GOT3 (cell line): ENCODE measurements at places on chromosomes 16 and 17.

DNA sequence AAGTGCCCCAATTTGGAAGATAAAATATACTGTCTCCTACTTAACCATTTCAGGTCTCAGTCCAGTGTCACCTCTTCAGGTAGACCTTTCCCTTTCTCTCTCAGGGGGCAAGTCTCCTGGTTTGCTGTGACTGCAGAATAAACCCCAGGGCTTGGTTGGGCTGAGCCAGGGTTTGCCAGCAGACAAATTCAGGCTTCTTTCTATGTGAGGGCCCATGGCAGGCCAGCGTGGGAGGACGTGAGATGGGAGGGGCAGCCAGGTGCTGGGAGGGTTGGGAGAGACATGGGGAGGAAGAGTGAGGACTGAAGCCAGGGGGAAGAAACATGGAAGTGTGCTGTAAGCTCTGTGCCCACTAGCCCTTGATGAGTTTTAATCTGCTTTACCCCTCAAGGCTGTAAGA, 163.2 kb downstream of the SPECC1 start:
- DNase-seq: no peak

DNA sequence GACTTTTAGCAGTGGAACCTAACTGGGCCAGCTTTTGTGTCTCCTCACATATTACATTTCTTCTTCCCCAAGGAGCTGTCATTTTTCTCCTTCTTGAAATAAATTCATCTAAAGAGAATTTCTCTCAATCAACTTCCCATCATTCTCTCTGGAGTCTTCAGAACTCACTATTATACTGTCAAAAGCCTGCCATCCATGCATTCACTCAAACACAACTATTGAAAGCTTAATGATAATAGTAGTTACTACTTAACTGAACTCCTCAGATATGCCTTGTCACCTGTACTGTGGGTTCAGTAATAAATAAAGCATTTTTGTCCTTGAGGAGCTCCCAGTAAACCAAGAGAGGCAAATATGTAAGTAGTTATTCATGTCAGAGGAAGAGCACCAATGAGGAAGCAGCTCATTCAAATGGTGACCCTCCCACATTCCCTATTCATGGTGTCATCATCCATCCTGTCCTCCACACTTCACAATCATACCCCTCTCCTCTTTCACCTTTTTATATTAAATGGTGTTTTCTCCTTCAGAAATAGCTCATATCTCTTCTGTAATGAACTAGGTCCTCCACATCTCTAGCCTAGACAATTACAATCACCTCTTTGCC, 162.6 kb downstream of the CA10 start:
- no peak for DNase-seq

DNA sequence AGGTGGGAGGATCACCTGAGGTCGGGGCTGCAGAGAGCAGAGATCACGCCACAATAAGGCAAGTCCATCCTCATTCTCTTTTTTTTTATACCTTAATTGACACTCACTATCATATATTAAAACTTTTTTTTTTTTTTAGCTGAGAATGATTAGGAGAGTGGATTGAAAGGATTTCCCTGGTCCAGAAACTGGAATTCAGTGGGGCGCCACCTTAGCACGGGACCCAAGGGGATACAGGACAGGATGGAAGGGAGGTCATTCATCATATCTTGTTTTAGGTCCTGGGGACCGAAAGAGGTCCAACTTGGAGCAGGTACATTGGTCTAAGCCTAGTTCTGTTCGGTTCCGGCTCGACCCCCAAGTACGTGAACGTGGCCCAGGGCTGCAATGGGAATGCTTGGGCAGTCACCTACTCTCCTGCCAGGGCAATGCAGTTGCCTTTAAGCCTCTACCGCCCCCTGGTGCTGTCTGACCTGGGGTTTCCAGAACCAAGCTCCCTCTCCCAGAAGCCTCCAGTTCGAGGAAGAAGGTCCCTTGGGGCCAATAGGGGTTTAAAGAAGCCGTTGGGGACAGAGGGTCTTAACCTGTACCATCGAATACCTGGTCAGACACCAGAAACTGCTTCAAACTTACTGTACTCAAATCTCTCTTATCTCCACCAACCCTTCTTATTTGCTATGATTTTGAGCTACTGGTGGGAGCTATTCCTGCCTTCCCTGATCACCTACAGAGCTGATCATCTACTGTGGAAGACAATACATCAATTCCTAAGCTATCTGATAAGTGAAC, 19.9 kb upstream of the GPATCH8 start:
- DNase-seq: no peak

- DNase-seq: no peak
Observed at GRCh38 chr16:28491230-28491969, 474 bp downstream of the CLN3 start.

- DNase-seq: no peak
Observed at GRCh38 chr17:77772461-77772897, 186.0 kb upstream of the TNRC6C start.

GRCh38 chr17:57638284-57638683, 106.8 kb downstream of the CCDC182 start:
- DNase-seq: no peak

DNA sequence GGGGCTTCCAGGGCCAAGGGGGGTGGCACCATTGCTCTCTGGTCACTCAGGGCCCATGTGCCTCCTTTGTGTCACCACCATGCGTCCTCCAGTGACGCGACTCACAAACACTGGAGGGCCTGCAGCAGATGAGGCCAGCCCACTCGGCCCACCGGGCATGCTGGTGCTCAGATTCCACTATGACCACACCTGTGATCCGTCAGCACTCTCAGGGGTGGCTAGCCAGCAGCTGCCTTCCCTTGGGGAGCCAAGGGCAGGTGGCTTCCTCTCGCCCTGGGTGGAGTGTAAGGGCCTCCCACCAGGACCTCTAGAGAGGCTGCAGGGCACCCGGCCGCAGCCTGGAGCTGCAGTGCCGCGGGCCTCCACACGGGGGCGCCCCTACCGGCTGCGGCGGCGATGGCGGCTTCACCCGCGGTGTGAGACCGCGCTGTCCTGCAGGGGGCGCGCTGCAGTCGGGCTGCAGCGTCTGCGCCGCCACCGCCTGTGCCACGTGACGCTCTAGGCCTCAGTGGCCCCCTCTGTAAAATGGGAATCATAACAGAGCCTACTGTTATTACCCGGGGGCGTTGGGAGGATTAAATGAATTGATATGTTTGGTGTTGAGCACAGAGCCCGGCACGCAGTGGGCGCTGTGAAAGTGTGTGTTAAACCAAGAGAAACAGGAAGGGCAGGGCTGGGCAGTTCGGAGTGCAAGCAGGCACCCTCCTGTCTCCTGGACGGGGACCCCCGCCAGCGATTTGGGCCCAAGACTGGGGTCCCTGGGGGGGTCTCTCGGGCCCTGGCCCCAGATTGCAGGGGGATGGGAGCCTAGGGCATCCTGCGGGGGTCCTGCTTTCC, 192.4 kb upstream of the GSE1 start:
- no peak for DNase-seq

- DNase-seq: no peak
Observed at GRCh38 chr17:37710344-37710886, 34.4 kb downstream of the HNF1B start.

DNA sequence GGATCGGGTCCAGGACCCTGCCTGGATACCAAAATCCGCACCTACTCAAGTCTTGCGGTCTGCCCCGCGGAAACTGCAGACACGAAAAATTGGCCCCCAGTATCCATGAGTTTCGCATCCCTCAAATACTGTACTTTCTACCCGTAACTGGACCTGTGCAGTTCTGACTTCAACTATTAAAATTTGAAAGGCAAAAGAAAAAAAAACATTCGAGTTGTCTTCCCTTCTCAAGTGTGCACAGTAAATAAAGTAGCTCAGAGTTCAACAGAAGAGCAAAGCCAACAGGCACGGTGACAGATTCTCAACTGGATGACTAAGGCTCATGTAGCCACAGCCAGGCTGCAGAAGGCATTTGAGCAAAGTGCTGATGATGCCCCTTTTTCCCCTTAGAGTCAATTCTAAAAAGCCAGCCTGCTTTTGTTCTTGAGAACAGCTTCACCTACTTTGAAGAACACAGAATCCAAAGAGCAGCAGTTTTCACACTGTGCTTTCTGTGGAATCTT, 32.5 kb downstream of the MARF1 start:
- DNase-seq: no peak

GRCh38 chr16:11283820-11284248, 2.7 kb upstream of the PRM1 start:
- DNase-seq: no peak

GRCh38 chr17:17435323-17435722, 41.5 kb upstream of the MED9 start:
- DNase-seq: peak; percentile 48

GRCh38 chr17:17186051-17186450, 20.1 kb downstream of the PLD6 start:
- DNase-seq: no peak

- no peak for DNase-seq
Observed at GRCh38 chr17:41476866-41477815, 3.8 kb downstream of the KRT35 start.

DNA sequence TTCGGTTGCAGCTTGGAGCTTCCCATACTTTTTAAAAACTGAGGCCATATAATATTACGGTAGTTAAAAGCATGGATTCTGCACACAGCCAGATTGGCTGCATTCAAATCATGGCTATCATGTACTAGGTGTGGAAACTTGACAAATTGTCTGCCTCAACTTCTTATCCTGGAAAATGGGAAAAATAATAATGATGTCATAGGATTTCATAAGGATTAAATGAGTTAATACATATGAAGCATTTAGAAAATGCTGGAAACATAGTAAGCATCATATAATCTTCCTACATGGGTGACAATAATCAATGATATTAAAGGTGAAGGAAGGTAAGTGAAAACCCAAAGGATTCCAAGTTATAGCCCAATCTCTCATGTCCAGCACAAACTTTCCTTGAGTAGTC, 588.5 kb upstream of the HSBP1 start:
- no peak for DNase-seq

DNA sequence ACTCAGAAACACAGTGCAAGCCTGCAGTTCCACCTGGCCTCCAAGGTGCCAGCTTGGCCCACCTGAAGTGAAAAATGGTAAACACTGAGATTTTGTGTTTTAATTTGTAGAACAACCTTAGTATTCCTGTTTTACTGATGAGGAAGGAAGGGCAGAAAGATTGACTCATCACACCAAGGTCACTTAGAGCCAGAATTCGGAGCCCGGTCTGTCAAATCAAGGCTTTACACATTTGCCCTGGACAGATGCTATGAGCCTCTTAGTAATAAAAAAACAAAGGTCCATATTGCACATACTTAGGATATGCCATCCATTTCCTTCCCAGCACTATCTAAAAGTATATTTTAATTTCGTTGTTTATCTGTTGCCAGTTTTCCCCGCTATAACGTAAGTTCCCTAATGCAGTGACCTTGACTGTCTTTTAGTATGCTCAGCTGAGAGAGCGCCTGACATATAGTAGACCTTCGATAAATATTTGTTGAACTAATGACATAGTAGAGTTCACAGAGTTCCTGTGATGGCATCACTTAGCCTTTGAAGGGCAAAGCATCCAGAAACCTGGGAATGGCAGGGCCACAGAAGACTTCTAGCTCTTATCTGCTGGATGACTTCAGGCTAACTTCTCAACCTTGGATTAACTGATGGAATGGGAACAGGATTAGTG, 7.2 kb upstream of the TBKBP1 start:
- no peak for DNase-seq

GRCh38 chr17:14201021-14201987, 35.4 kb downstream of the CDRT15 start:
- no peak for DNase-seq
